Fibroblast of villous mesenchyme (primary cell): ENCODE measurements at places on chromosomes 2 and 18.
A peak's percentile ranks its signal among the peaks of the same experiment; 100 is the strongest.

- no peak for DNase-seq
These were observed 1225.8 kb downstream of the SUCLG1 start for GRCh38 chr2:83233326-83233725.

- DNase-seq: no peak
These were observed 258.0 kb downstream of the MTX2 start for GRCh38 chr2:176526995-176527901.

DNA sequence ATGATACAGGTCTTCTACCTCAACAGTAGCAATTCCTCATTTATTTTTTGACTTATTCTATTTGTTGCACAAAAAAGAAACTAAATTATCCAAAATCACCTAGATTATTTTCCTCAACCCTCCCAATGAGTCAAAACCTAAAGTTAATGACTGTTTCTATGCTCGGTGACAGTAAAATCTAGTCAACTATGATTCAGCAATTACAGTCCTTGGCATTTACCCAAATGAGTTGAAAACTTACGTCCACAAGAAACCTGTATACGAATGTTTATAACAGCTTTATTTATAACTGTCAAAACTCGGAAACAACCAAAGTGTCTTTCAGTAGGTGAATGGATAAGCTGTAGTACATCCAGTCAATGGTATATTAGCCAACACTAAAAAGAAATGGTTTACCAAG, 439.3 kb downstream of the CBLN2 start:
- DNase-seq: no peak

DNA sequence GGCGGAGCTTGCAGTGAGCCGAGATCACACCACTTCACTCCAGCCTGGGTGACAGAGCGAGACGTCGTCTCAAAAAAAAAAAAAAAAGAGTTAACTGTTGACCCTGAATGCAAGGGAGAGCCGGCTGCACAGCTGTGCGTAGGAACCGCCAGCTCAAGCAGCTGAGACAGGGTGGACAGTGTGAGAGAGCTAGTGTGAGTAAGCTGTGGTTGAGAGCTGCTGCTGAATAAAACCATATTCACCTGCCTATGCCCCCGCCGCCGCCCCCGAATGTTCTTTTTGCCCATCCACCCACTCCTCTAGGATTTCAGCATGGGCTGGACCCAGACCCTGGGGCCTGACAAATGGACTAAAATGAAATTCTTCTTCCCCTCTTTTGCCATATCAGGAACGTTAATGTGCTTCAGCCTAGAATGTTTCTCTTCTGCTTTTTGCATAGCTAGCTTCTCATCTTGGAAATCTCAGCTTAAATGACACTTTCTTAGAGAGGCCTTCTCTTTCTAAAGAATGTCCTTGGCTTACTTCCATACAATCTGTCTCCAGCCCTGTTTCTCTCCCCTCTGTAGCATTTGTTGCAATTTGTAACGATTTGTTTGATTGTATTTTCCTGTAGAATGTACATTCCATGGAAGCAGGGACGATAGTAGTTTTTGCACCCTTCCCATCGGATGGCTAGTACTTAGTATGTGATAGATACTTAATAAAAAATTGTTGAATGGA, 142.7 kb downstream of the KLHL14 start:
- DNase-seq: no peak

DNA sequence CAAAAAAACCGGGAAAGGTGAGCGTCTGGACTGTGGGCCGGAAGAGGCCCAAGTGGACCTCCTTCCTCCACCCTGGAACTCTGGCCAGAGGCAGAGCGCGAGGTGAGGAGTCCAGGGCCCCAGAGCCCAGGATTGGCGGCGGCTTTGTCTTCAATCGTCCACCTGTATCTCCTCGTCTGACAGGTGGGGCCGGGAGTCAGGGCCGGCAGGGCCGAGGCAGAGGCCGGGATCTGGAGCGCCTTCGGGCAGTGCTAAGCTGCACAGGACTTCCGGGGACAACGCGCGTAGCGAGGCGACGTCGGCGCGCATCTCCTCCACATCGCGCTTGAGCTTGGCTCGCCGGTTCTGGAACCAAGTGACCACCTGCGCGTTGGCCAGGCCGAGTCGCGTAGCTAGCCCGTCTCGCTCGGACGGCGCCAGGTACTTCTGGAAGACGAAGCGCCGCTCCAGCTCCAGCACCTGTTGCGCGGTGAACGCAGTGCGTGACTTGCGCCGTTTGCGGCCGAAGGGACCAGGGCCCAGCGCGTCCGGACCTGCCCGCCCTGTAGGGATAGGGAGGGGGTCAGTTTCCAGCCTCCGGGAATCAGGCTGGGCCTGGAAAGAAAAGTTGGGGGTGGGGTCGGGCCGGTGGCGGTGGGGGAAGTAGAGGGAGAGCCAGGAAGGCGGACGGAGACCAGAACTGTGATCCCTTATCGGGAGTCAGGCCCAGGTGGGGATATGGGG, 1.5 kb downstream of the LBX2 start:
- no peak for DNase-seq

DNA sequence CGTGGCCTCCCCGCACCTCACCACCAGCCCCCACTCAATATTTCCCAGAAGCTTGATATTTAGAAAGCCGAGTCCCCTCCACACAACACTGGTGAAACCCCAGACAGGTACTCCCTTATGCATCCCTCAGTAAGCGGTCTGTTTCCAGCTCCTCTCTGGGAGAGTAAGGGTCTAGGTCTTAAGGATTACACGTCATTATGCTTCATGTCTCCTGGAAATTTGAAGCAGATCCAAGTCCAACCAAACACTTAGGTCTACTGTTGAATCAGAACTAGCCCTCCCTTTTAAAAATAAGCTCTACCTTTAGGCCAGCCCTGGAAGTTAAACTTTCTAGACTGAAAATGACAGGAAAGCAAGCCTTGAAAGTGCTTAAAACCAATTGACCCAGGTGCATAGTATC, 1.5 kb upstream of the OST4 start:
- DNase-seq: no peak

DNA sequence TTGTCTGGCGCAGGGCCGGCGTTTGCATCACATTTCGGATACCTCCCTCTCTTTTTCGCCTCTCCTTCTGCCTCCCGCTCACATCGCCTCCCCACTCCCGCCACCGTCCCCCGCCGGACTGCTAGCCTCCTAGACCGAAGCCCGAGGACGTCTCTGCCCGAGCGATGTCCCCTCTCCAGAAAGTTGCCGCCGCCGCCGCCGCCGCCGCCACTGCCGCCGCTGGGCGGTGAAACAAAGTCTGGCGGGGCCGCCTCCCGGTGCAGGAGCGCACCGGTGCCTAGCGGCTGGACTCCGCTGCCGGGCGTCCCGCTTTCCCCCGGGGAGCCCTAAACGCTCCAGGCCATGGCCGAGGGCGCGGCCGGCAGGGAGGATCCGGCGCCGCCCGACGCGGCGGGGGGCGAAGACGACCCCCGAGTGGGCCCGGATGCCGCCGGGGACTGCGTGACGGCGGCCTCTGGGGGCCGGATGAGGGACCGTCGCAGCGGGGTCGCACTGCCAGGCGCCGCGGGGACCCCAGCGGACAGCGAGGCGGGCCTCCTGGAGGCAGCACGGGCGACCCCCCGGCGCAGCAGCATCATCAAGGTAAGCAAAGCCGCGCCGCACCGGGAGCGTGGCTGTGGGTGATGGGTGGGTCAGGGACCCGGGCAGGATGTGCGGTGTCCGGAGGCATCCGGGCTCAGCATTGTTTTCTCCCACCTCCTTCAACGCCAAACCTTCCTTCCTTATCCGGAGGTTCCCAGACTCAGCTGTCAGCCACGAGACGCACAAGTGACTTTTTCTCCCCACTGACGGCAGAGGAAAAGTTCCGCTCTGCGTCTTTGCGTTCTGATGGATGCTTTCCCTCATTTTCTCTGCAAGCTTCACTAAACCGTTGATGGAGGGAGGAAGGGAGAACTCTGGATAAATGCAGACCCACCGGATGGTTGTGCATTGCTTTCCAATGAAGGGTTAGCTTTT, 643 bp downstream of the PLCL1 start:
- peak; percentile 17 for DNase-seq

GRCh38 chr2:45391866-45392265, 219.2 kb downstream of the SRBD1 start:
- DNase-seq: peak; percentile 49

- no peak for DNase-seq
These were observed 11.3 kb downstream of the OSR1 start for GRCh38 chr2:19346983-19347618.

GRCh38 chr2:31197669-31198068, 19.6 kb downstream of the CAPN14 start:
- DNase-seq: no peak

GRCh38 chr2:134217351-134217750, 36.5 kb upstream of the MGAT5 start:
- no peak for DNase-seq

DNA sequence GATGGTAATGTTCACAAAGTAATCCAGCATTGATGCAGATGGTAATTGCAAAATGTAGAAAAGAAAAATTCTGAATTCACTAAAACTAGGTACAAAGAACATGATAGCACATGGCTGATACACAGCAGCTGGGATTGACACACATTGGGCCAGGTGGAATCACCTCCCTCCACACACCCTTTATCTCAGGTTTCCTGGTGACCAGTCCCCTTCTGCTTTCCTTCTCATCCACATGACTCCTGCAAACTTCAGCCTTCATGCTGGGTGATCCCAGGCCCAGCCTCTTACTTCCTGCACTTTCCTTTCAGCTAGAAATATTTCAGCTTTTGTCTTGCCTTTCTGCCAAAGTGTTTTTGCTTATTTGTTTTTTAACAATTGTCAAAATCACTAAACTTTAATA, 246.9 kb downstream of the LNPK start:
- no peak for DNase-seq

- DNase-seq: no peak
These were observed 268.6 kb downstream of the EIPR1 start for GRCh38 chr2:3108710-3109702.

GRCh38 chr2:20992201-20992711, 51.6 kb downstream of the APOB start:
- peak; percentile 22 for DNase-seq

GRCh38 chr2:109089602-109090300, 39.3 kb upstream of the SH3RF3 start:
- no peak for DNase-seq

- DNase-seq: peak; percentile 29
These were observed 269.7 kb downstream of the ALPK2 start for GRCh38 chr18:58359218-58359617.

DNA sequence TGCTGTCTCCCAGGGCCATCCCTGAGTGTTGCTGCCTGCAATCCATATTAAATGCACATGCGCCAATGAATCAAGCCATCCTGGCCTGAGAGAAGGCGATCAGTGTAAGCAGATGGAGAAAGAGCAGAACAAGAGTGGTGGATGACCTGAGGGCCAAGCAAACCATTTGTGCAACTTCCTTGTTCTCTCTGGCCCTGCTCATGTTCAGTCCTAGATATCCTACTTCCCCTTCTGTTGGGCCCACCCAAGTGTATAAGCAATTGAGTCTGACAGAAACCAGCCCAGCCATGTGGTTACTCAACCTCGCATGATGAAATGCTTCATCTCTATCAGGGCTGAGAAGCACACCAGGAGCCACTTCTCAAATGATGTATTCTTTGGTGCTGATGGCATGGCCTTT, 383.1 kb upstream of the ID2 start:
- DNase-seq: peak; percentile 72

GRCh38 chr2:235702186-235702585, 208.3 kb downstream of the AGAP1 start:
- no peak for DNase-seq

DNA sequence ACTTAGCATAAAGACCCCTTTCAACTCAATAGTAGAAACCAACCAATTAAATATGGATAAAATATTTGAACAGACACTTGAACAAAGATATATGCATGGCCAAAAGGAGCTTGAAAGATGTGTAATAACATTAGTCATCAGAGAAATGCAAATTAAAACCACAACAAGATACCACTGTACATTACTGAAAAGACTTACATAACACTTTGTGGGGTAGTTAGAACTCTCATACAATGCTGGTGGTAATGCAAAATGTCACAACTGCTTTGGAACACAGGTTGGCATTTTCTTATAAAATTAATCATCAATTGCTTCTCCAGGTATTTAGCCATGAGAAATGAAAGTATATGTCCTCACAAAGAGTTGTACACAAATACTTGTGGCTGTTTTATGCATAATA, 60.7 kb downstream of the TTC27 start:
- DNase-seq: peak; percentile 58

GRCh38 chr2:78992807-78993517, 32.5 kb upstream of the REG3G start:
- DNase-seq: no peak

DNA sequence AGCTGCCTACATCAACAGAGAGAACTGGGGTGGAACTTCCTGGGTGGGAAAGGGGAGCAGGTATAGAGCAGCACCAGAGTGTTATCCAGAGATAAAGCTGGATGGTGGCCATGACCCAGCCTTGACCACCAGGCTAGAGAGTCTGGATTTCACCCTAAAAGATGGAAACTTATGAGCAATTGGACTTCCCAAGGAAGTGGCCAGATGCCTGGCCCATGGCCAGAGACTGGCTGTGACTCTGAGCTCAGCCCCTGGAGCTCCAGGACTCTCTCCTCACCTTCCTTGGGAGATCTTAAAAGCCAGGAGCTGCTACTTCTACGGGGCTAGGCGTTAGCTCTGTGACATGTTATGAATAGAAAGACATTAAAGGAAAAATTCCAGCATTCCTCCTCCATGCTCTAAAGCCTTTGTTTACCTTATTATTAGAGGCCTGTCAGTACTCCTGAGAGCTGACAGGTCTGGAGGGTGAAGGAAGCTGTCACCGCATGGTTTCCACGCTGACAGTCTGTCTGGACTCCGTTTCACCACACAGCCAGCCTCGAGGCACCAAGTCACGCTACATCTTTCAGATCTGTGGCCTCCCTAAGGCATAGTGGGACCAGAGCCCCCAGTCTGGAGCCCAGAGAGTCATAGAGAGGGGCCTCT, 260.0 kb upstream of the SIX2 start:
- DNase-seq: peak; percentile 17

GRCh38 chr18:30927042-30927441, 115.5 kb downstream of the DSC3 start:
- DNase-seq: no peak
